ENCODE measurements at places on chromosomes 13 and 19.

GRCh38 chr19:34499155-34499834, 17.7 kb downstream of the WTIP start:
- no peak for DNase-seq

DNA sequence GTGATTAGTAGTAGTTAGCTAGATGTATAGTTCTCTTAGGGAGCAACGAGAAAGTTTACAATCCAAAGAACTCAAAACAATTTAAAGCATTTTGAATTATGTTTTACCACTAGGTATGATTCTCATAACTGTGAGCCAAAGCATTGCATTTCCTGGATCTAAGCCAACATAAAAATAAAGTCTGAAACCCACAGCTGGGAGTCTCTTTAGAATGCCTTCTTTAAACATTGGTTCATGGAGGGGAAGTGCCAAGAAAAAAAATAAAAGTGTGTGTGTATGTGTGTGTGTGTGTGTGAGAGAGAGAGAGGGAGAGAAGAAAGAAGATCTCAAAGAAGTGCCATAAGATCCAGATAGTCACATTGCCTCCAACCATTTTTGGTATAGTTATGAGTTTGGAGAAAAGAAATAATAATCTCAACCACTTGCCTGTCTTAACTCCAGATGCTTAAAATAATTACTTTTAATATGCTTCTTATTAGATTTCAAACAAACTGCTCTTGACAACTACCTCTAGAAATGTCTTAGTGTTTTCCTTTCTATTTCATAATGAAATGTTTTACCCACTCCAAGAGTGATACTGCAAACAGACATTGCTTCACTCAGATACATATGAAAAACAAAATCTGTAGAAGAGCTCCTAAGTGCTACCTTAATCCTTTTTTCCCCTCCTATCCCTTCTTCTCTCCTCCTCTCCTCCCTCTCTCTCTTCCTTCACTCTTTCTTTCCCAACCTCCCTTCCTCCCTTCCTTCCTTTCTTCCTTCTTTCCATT, 554.1 kb downstream of the KCTD12 start:
- DNase-seq, result no peak

- no peak for DNase-seq
Observed at GRCh38 chr13:113742000-113742441, 17.0 kb upstream of the TMEM255B start.

GRCh38 chr13:104782741-104783140, 1716.5 kb upstream of the SLC10A2 start:
- DNase-seq, result no peak

DNA sequence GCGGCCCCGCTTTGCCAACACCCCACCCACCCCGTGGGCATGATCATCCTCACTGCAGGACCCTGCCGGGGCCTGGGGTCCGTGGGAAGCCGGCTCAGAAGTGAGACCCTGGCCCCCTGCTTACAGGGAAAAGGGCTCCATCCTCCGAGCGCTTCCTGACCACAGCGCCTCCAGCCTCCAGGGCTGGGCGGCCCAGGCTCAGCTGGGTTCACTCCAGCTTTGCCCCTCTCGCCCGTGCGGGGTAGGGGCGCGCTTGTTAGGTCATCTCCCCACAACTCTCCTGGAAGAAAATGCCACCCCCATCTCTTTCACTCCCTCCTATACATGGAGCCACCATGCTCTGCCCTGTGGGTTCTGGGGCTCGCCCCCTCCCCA, 6.6 kb upstream of the C1QTNF9B start:
- DNase-seq, result no peak

DNA sequence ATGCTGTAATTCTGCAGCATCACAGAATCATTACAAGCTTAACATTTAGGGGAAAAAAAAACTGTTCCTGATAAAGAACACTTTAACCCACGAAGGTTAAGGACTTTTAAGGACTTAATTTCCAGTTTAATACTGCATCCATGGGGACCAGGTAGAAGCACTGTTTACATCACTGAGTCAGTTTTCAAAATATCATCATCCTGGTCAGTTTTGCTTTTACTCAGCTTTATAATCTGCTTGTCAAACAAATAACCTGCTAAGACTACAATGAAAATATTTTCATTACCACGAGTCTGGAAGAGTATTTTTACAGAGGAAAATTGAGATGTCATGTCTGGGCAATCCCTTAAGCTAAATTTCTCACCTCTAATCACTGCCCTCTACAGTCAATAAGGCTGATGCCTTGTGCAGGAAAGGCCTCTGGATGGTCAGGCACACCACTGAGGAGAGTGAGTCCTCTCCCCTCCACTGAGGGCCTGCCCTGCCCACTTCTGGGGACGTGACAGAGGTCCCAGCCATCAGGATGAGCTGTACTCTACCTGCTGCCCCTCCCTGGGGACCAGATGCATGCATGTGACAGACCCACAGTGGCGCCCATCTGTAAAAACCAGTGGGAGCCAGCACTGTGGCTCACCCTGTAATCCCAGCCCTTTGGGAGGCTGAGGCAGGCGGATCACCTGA, 31.0 kb downstream of the FOXO1 start:
- no peak for DNase-seq
